ENCODE measurements at places on chromosomes 16 and 17.

DNA sequence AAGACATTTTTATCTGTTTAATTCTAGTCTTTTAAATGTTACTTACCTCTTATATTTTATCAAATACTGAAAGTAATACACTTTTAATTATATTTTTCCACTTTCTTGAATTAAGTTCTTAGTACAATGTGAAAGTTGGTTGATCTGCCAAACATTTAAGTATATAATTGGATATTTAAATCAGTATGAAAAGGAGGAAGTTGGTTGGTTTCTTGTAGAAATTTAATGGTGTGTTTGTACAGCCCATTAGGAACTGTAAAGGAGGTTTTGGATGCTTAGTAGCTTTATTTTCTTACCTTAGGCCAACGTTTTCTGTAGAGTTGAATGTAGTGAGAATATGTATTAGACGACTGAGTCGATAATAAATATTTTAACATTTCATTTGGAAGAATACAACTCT, 5.4 kb downstream of the NFATC3 start:
- DNase-seq: no peak

GRCh38 chr17:17147821-17148220, 58.3 kb downstream of the PLD6 start:
- no peak for DNase-seq

DNA sequence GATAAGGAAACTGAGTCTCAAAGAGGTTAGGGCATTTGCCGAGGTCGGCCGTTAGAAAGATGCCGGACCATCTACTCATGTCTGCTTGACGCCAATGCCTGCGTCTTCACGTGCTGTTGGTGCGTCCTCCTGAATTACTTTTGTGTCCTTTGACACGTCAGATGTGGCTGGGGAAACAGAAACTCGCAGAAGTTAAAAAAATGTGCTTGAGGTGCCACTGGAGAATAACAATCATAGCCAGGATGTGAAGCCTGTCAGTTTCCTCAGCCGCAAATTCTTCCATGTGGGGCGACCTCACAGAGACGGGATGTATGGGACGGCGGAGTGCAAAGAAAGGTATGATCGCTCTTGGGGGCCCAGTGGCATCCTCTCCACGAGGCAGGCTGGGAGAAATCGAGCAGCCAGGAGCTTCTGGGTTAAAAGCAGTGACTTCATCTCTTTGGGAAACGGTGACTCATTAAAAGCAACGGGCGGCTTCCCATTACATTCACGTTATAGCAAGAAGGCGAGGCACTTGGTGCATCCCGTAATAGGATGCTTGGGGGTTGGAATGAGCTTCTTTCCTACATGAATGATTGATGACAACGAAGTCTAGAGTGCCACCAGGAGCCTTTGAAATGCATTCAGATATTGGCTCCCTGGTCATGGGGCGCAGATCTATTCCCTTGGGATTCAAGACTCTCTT, 67.8 kb downstream of the BMERB1 start:
- DNase-seq: no peak

- DNase-seq: no peak
These were observed 303.3 kb downstream of the CEP112 start for GRCh38 chr17:65888649-65889048.

GRCh38 chr16:87826798-87827587, 42.3 kb downstream of the SLC7A5 start:
- no peak for DNase-seq

GRCh38 chr16:83609178-83609577, 198.6 kb upstream of the HSBP1 start:
- no peak for DNase-seq

GRCh38 chr16:25580041-25580440, 111.7 kb upstream of the HS3ST4 start:
- DNase-seq: no peak

DNA sequence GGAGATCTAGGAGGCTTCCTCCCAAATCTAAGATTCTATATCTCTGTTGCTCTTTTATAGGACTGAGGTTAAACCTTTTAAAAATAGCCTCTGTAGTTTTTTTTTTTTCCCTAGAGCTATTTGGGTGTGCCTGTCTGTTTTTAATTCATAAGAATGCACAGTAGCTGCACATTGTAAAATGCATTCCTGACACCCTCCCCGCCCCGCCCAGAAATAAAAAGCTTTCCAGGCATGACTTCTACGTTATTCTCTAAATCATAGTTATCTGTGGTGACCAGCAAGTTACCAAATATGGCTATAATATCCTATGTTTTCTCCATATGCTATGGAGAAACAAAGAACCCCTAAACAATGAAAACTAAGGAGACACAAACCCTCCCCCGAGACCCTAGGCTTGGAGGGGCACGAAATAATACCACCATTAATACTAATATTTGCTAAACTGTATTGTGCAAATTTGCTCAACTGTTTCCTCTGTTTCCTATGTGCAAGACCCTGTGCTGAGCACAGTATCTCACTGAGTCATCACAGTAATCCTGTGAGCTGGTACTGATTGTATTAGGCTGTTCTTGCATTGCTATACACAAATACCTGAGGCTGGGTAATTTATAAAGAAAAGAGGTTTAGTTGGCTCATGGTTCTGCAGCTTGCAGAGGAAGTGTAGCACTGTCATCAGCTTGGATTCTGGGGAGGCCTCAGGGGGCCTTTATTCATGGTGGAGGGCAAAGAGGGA, 388.3 kb downstream of the CA10 start:
- no peak for DNase-seq

DNA sequence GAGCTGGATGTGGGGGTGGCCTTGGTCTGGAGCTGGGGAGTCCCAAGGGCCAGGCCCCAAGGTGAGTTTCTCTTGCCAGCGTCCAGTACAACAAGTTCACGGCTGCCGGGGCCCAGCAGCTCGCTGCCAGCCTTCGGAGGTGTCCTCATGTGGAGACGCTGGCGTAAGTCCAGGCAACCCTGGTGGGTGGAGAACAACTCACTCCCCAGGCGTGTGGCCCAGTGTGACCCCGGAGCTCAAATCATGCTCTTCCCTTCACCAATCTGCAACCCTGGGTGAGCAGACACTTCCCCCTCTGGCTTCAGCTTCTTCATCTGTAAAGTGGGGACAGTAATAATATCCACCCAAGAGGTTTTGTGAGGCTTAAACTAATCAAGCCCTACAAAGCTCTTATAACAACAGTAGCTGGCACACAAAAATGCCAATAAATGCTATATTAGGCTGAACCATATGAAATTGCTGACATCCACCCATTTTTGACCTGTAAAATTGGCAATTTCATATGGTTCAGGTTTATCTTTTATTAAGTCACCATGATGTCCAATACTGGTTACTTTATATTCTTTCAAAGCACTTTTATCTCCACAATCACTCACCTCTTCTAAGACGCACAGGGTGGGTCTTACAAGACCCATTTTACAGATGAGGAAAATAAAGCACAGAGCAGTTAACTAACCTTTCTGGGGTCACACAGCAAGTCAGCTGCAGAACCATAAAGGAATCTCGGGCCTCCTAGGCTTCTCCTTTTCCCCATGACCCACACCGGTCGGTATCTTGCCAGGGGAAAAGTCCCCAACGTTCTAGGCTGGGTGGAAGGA, 19.7 kb downstream of the DEXI start:
- no peak for DNase-seq

GRCh38 chr17:76511668-76512365, 10.6 kb upstream of the RHBDF2 start:
- DNase-seq: no peak

- DNase-seq: no peak
These were observed 3.6 kb upstream of the USP7 start for GRCh38 chr16:8967132-8967821.

- no peak for DNase-seq
These were observed 8.9 kb downstream of the DRC7 start for GRCh38 chr16:57703416-57704010.

- DNase-seq: no peak
These were observed 1.4 kb downstream of the PYDC1 start for GRCh38 chr16:31215287-31216162.

- no peak for DNase-seq
These were observed 9.4 kb downstream of the SLC13A5 start for GRCh38 chr17:6703751-6704150.

GRCh38 chr17:59558039-59558438, 7.4 kb upstream of the DHX40 start:
- DNase-seq: no peak

Data from cortex of kidney (tissue), 1 donor.